Thymus (tissue), 14 donors: ENCODE measurements at places on chromosomes 6 and 20. TPM values are rescaled to one million over a fixed set of nuclear protein-coding genes. Genes with fewer than 3 reads are reported as not detected.

DNA sequence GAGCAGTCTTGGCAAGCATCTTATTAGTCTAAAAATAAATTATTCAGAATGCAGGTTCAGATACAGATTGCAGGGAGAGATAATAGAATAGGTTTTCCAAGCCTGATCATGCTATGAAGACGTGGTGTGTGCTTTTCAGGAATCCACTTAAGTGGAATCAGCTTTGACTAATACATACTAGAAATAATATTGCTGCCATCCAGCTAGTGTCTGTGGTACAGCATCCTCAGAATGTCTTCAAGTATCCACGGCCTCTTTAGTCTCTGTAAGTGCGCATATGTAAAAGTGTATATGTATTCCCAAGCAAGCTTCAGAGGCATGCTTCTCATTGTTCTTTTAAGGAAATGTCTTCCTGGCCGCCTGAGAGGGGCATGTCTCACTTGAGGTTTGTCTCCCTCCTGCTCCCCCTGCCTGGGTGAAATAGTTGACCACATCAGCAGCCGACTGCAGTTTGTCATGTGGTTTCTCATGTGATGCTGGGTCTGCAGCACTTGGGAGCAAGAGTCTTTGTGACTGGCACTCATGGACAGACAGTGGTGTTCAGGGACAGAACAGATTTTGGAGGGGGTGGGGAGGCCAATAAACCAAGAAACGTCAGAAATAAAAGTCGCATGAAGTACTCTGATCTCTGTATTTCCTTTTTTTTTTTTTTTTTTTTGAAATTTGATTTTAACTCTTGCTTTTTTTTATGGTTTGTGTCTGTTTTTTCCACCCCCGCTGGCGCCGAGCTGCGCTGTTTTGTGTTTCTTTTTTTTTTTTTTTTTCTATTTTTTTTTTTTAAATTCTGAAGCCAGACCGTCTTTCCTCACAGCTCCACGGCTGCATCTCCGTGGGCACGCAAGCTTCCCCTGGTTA is 150.8 kb downstream of the PRL start:
- DNase-seq: peak; percentile 68

DNA sequence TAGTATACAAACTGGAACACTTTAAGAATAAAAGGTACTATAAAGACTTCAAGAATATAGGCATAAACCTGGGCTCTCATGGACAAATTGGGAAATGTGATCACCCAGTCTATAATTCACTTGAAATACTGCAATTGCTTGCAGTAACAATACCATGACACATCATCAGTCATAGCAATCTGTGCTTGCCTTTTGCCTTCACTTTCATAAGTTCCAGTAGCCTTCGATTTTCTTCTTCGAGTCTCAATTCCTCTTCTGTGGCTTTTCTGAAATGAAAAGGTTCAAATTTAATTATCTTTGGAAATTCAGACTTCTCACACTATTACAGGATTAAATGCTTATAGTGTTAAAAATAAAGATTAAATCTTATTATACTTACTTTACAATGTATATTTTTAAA is 96.3 kb upstream of the ZBTB24 start:
- DNase-seq: no peak

DNA sequence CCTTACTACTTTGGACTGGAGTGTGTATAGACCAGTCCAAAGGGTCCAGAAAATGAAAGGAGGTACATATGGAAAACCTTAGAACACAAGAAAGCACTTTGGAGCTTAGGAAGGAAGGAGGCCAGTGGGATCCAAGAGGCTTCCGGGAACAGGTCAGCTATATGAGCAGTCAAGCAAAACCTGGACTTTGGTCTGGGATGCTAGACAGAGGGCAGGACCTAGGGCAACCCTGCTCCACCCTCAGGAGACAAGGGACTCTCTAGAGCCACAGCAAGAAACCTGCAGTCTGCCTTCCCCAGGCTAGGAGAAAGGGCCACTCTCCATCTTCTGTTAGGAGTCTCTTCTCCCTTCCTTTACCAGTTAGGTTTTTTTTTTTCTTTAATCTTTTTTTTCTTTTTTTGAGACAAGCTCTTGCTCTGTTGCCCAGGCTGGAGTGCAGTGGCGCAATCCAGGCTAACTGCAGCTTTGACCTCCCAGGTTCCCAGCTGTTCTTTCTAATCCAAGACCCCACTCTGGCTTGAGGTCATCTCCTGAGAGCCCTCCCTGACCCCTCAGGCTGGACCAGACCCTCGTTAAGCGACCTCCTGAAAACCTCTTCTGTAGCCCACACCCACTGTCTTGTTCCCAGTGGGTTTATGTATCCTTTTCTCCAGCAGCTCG is 4.6 kb downstream of the KCNK5 start:
- DNase-seq: no peak

RARS2 gene
- polyA plus RNA-seq: 25.3 TPM

RPP40 gene
- polyA plus RNA-seq: 9.3 TPM

GABRR1 gene
- polyA plus RNA-seq: 0.07 TPM

DNA sequence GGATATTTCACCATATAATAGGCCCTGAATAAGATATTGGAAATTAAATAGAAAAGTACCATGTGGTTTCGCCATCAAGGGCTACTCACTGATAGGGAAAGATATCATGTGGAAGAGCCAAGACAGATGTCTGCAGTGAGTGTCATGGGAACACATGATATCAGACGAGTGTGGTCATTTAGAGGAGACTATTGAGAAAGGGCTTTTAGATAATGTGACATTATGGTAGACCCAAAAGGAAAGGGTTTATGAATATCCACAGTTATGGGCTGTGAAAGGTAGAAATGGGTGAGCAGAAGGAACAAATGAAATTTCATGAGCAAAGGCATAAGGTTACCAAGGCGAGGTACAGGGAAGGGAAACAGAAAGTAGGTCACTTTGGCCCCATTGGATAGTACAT is 182.3 kb upstream of the PRSS16 start:
- DNase-seq: no peak

TRDN gene
- 0.18 TPM for polyA plus RNA-seq

DNA sequence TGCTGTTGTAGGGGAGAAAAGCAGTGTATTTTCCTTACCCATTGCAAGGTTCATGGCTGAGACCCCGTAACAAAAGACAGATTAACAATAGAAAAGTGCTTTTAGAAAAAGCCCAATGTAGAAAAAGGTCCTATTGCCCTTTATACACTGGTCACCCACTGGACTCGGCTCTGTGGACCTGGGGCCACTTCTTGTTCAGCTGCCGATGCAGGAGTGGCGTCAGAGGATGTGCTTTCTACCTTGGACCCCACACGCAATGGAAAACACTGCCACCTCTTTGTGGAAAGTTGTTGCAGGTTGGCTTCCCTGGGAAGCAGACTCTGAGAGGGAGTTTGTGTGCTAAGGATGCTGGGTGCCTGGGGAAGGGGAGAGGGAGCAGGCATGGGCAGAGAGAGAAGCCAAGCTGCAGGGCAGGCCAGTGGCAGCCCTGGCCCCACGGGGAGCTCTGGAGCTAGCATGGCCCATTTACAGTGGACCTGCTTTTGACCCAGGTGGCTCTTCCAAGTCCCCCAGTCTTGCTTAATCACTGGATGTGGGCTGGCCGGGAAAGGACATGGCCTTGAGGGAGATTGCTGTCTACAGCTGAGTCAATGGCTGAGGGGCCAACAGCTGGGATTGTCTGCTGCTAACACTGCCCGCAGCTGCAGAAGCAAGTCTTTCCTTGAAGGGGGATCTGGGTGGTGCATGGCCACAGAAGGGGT is 142.9 kb downstream of the CDC5L start:
- DNase-seq: no peak

DNA sequence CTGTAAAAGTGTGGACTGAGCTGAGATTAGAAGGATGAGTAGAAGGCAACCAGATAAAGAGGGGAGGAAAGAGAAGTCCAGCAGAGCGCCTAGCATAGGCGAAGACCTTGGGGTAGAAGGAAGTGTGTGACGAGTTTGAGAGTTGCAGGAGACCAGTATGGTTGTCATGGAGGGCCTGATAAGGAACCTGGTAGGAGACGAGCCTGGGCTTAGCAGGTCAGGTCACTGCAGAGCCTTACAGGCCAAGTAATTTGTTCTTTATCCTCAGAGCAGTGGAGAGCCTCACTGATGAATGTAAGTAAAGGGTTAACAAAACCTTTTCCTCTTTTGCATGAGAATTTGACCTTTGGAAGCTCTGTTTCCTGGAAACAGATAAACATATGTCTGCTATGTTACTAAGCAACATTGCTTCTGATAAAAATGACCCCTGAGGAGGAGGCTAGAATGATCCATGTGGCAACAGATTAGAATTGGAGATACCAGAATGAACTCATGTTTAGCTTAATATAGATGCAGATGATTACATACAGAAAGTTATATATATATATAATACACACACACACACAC is 2.9 kb upstream of the TMEM74B start:
- DNase-seq: no peak

PHACTR3 gene
- polyA plus RNA-seq: 35.8 TPM

- DNase-seq: no peak
These were observed 470.4 kb upstream of the SLC35B3 start for GRCh38 chr6:8905757-8906156.

DNA sequence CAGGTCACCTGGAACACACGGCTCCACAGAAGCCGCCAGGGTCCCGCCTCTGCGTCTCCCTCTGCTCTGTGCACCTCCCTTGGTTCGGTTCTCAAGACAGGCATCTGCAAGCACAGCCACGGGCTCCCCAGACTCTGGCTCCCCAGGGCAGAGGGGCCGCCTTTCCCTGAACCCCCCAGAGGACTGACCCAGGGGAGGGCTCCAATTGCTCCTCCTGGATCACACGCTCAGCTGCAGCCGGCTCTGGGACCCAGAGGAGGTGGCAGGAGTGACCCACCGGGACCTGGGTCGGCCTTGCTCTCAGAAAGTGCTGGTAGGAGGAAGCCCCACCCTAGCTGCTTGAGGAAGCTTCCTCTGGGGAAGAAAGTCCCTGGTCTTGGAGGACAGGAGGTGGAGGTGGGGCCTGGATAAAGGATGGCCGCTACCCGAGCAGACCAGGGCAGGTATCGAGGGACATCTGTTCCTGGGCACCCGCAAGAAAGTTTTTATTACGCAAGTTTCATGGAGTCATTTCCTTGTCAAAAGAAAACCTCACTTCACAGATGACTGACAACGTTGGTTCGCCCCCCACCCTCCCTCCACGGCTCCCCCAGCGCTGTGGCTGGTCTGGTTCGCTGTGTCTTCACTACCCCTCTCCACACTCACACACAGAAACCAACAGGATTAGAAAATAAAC is 103.9 kb upstream of the AFDN start:
- DNase-seq: no peak

FNDC1 gene
- polyA plus RNA-seq: 0.07 TPM

GSTA2 gene
- polyA plus RNA-seq: 0.68 TPM

DNA sequence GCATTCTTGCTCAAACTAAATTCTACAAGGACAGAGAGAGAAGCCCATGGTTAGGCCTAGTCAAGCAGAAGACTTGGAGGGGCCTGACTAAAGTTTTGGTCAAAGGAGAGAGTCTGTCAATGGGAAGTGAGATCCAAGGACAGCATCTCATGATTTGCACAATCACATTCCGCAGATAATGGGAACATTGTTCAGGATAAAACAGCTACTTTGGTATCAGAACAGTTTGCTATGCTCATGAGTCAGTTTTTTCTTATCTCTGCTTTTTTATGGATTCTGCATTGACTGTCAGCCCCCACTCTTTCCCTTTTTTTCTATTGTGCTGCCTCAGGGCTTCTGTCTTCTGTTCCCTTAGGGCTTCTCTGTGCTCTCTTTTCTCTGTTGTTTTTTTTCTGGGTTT is 28.6 kb downstream of the AKAP7 start:
- no peak for DNase-seq

DDRGK1 gene
- 42.7 TPM for polyA plus RNA-seq

AGER gene
- polyA plus RNA-seq: 81.3 TPM

DNA sequence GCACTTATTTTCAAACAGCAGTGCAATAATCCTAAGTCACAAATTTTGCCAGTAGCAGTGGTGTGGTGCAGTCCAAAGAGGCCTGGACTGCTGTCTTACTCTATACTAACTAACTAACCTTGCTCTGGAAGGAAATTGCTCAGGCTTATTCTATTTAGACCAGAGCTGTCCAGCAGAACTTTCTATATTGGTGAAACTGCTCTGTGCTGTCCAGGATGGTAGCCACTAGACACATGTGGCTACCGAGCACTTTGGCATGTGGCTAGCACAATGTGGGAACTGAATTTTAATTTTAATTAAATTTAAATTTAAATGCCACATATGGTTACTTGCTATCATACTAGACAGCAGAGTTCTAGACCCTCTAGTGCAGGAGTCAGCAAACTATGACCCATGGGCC is 27.1 kb upstream of the FBXO9 start:
- no peak for DNase-seq

GRCh38 chr6:47160702-47161101 is 118.6 kb upstream of the ADGRF1 start:
- DNase-seq: no peak

DNA sequence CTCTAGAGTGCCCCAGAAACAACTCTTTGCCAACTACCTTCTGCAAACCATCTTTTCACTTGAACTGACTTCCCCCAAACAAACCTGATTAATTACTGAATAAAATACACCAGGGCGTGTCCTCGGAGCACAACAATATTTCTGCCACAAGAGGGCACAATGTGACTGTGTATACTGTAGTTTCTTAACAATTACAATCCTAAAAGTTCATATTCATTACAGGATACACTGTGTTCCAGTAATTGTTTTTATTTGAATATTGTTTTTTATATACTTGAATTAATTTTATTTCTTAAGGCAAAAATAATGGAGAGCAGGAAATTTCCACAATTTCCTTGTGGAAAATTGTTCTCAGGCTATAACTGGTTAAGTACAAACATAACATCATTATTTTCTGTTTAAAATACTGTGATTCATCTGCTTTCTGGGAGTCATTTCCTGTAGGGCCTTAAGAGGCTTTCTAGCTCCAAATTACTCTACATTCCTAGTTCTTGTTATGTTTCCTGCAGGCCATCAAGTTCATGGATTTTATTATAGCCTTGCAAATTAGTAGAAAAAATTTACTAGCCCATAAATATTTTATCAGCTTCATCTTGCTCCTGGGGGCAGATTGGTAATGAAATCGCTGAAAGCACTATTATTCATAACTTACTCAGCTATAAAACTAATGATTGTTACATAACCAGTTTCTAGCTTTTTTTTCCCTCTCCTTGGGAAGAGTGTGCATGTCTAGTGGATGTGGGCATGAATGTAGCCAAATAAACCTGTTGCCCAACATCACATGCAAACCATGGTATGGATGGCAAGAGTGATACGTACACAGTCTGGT is 51.9 kb upstream of the SLC22A16 start:
- DNase-seq: peak; percentile 66

AIF1 gene
- 198 TPM for polyA plus RNA-seq

SLPI gene
- polyA plus RNA-seq: 663 TPM

DNA sequence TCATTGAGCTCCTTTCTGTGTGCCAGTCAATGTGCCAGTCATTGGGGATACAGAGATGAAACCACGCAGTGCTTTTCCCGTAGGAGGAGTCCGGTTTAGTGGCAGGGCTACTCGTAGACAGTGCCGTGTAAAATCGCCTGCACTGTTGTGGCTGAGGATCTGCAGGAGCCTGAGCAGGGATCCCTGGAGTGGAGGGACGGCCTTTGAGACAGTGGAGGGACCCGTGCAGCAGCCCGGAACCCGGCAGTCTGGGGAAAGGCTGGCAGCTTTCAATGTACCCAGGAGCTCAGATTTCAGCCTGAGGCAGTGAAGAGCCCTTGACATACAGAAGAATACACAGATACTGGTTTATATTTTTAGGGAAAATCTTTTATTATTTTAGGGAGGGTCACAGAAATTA is 203.3 kb downstream of the ARID1B start:
- DNase-seq: no peak
